ENCODE measurements at places on chromosomes 4 and X. TPM values are rescaled to one million over a fixed set of nuclear protein-coding genes. Genes with fewer than 3 reads are reported as not detected.

DNA sequence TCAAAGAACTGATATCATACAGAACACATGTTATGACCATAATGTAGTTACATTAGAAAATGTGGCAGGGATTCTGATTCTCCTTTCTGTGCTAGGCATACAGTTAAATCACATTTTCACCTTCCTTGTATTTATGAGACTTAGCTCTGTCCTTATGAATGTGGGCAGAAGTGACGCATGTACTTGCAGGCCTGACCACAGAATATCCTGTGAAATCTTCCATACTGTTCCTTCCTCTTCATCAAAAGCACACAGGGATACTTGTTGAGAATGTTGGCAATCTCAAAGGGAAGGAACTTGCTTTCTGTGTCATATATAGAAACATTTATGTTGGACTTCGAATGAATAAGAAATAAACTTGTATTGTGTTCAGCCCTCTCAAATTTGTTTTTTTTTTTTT is 17.2 kb upstream of the MYOZ2 start:
- H3K27ac ChIP-seq = no peak overlapping the region
- no peak for DNase-seq
- no peak overlapping the region for H3K4me3 ChIP-seq
- H3K4me1 ChIP-seq = peaks cover 2% of the 10 kb centered on the region
- no peaks in the 10 kb centered on the region for H3K27me3 ChIP-seq
- no peaks in the 10 kb centered on the region for H3K36me3 ChIP-seq

DNA sequence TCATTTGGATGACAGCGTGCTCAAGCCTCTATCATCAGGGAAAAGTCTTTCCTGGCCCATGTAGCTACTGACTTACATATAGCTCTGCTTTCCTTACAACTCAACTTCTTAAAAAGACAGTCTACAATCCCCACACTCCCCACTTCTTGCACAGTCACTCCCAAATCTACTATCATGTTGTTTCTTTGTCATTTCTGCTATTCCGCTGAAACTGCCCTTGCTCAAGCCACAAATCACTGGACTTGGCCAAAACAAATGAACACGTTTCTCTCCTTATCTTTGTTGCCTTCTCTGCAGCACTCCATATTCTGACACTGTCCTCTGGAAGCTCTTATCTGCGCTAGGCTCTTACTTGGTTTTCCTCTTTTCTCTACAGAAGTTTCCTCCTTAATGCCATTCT is 28.2 kb downstream of the GPRIN3 start:
- H3K27ac ChIP-seq = no peak overlapping the region
- H3K4me3 ChIP-seq = no peak overlapping the region
- H3K36me3 ChIP-seq = peaks cover 14% of the 10 kb centered on the region
- no peak for DNase-seq

- H3K36me3 ChIP-seq = peaks cover 3% of the 10 kb centered on the region
- DNase-seq = no peak
- H3K4me1 ChIP-seq = peaks cover 3% of the 10 kb centered on the region
- no peaks in the 10 kb centered on the region for H3K27me3 ChIP-seq
- H3K27ac ChIP-seq = no peak overlapping the region
These were observed 8.9 kb downstream of the CLCN4 start for GRCh38 chrX:10165580-10166247.

DNA sequence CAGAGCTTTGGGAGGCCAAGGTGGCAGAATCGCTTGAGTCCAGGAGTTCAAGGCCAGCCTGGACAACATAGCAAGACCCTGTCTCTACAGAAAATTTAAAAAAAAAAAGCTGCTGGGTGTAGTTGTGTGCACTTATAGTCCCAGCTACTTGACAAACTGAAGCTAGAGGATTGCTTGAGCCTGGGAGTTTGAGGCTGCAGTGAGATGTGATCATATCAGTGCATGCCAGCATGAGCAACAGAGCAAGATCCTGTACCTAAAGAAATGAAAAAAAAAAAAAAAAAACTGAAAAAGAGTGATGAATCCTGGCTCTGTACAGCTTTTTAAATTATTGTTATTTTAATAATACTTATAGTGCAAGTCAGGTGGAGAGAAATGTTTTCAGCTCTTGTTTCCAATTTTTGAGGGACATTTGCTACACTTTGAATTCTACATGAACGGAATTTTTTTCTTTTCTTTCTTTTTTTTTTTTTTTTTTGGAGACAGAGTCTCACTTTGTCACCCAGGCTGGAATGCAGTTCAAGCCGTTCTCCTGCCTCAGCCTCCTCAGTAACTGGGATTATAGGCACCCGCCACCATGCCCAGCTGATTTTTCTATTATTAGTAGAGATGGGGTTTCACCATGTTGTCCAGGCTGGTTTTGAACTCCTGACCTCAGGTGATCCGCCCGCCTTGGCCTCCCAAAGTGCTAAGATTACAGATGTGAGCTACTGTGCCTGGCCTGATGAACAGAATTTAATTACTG is 215.6 kb downstream of the FSTL5 start:
- no peak for DNase-seq
- H3K4me3 ChIP-seq = no peak overlapping the region
- no peaks in the 10 kb centered on the region for H3K4me1 ChIP-seq
- no peak overlapping the region for H3K27ac ChIP-seq
- no peaks in the 10 kb centered on the region for H3K27me3 ChIP-seq

- no peak overlapping the region for H3K4me3 ChIP-seq
- no peak overlapping the region for H3K27ac ChIP-seq
- H3K36me3 ChIP-seq = no peaks in the 10 kb centered on the region
- peaks cover 4% of the 10 kb centered on the region for H3K4me1 ChIP-seq
These were observed 123.6 kb upstream of the RASGEF1B start for GRCh38 chr4:81595287-81595686.

Gene SRPK3
- total RNA-seq = not detected
